Mesenchymal stem cell (in vitro differentiated cells and primary cell): ENCODE measurements at places on chromosomes 6 and 20.
A peak's percentile ranks its signal among the peaks of the same experiment; 100 is the strongest.

GRCh38 chr20:35290186-35290886 is 1.9 kb downstream of the FAM83C start:
- DNase-seq: no peak

GRCh38 chr20:341682-342081 is 5.2 kb upstream of the NRSN2 start:
- DNase-seq: peak; percentile 92

DNA sequence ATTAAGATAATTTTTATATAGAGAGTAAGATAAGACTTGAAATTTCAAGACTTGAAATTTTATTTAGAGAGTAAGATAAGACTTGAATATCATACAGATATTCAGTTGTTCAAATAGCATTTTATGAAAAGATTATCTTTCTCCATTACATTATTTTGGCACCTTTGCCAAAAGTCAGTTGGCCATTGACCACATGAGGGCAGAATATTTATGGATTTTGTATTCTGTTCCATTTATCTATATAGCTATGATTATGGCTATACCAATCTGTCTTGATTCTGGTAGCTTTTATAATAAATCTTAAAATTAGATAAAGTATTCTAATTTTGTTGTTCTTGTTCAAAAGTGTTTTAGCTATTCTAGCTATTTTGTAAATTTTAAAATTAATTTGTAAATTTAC is 537.9 kb upstream of the GJE1 start:
- no peak for DNase-seq

- no peak for DNase-seq
These were observed 38.1 kb upstream of the ZBTB24 start for GRCh38 chr6:109521080-109521479.

GRCh38 chr6:97059473-97059872 is 134.9 kb downstream of the KLHL32 start:
- DNase-seq: peak; percentile 50

DNA sequence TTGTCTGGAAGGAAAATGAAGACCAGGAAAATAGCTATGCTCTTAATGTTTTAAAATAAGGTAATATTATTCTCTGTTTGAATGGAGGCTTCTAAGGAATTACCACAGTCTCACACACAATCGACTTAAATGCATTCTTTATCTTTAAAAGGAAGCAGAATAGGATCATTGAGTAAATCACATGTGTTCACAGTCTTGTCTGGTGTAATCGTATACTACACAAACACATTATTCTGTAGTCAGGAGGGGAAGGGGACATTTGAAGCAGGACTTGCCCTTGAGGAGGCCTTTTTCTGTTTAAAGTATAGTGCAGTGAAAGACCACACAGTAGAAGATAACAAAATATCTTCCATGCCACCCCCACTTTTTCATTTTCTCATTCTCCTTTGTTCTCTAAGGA is 20.6 kb upstream of the REV3L start:
- DNase-seq: no peak
